NCI-H2171 (cell line): ENCODE measurements at places on chromosomes 11 and 22.

- no peak for DNase-seq
Observed at GRCh38 chr22:37731804-37732471, 35.1 kb downstream of the TRIOBP start.

GRCh38 chr11:128354476-128354875 is 232.9 kb downstream of the ETS1 start:
- DNase-seq = no peak

DNA sequence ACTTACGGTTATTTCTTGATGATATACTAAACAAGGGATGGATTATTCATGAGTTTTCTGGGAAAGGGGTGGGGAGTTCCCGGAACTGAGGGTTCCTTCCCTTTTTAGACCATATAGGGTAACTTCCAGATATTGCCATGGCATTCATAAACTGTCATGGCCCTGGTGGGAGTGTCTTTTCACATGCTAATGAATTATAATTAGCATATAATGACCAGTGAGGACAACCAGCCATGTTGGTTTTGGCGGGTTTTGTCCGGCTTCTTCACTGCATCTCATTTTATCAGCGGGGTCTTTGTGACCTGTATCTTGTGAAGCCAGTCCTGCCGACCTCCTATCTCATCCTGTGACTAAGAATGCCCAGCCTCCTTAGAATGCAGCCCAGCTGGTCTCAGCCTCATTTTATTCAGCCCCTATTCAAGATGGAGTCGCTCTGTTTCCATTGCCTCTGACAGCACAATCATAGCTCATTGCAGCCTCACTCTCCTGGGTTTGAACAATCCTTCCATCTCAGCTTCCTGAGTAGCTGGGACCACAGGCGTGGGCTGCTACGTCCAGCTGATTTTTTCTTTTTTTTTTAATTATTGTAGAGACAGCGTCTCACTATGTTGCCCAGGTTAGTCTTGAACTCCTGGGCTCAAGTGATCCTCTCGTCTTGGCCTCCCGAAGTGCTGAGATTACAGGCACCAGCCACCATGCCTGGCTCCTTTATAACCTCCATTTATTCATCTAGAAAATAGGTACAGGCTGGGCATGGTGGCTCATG is 52.6 kb upstream of the EMID1 start:
- DNase-seq = no peak

GRCh38 chr11:14264966-14265365 is 94.0 kb downstream of the RRAS2 start:
- no peak for DNase-seq

GRCh38 chr11:87431392-87431791 is 393.7 kb downstream of the TMEM135 start:
- no peak for DNase-seq

DNA sequence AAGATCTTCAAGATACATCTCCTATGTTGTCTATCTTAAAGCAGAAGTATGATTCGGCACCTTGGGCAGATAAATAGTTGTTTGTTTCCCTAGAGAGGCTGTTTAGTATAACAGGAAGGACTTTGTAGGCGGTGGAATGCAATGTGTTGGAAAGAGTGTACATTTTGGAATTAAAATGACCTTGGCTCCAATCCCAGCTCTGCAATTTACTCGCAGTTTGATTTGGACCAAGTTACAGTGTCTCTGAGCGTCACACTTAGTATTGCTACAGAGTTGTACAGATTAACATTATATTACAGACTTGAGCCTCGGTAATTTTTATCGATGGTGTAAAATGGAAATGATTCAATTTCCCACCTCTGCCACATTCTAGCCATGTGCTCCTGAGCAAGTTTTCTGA is 265.3 kb downstream of the OPCML start:
- no peak for DNase-seq

- DNase-seq = no peak
Observed at GRCh38 chr11:126465573-126466188, 110.2 kb downstream of the ST3GAL4 start.
